ENCODE measurements at places on chromosomes 3 and 15. TPM values are rescaled to one million over a fixed set of nuclear protein-coding genes. Genes with fewer than 3 reads are reported as not detected.

GASK1A gene
- total RNA-seq = not detected

HYAL3 gene
- 13.9 TPM for total RNA-seq

GRCh38 chr3:129521611-129522010 lies 6.8 kb upstream of the RHO start:
- H3K36me3 ChIP-seq = no peaks in the 10 kb centered on the region
- no peaks in the 10 kb centered on the region for H3K27me3 ChIP-seq
- no peak overlapping the region for H3K4me3 ChIP-seq
- H3K4me1 ChIP-seq = no peaks in the 10 kb centered on the region
- DNase-seq = no peak

DNA sequence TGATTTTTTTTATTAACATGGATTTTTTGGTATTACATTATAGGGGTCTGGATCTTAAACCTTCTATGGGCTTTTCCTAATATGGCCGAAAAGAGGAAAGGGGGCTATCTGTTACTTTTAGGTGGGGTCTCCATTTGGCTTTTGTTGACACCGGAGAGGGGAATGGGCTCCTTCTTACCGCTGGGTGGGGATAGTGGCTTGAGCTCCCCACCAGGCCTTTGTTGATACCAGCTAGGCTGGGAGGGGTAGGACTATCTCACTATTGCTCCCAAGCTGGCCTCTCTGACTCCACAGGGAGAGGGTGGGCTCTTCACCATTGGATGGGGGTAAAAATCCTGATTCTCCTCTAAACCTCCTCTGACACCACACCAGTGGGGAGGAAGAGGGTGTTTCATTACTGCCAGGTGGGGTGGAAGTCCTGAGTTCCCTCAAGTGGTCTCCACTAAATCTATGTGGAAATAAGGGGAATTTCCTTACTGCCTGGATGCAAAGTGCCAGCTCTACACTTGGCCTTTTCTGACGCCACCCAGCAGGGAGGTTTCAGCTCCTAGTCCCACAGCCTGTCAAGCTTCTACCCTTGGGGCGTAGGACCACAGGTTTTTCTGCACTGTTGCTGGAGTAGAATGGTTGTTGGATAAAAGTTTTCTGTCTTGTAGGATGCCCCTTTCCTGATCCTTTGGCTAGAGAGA lies 572.3 kb downstream of the MAGI1 start:
- H3K4me1 ChIP-seq = no peaks in the 10 kb centered on the region
- no peak overlapping the region for H3K4me3 ChIP-seq
- H3K36me3 ChIP-seq = no peaks in the 10 kb centered on the region
- no peak overlapping the region for H3K27ac ChIP-seq
- no peak for DNase-seq

EPHA3 gene
- not detected for total RNA-seq

DNA sequence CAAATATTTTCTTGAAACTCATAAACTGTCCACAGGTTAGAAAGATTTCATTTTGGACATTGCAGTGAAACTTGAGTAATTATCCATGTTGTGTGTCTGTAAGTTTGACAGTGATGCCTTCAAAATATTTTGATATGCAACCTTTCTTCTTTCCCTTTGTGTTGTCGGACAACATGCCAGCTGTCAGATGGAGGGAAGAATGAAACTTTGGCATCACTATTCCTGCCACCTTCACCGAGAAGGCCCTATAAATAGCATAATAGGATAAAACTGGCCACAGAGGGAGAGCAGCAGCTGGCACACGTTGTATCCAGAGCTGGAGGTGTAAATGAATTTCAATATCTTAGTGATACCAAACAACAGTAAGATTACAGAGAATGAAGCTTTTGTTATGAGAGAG lies 436.7 kb upstream of the CFAP20DC start:
- H3K27me3 ChIP-seq = no peaks in the 10 kb centered on the region
- H3K4me1 ChIP-seq = peaks cover 1% of the 10 kb centered on the region
- DNase-seq = no peak
- H3K27ac ChIP-seq = no peak overlapping the region
- H3K4me3 ChIP-seq = no peak overlapping the region
